ENCODE measurements at places on chromosomes 3 and 15.

DNA sequence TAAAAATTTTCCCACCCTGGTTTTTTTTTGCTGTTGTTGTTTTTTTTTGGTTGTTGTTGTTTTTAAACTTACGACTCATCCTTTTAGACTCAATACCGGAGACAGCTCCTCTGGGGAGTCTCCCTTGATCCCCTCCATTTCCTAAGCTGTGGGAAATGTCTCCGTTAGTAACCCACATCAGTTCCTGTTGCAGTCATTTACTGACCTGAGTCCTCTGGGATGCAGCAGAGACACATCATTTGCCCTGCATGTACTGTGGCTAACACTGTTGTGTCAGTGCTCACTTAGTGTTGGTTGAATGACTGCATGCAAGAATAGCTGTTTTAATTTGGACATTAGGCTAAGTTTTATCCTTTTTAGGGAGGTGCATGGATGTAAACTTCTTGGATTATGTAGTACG is 83.8 kb downstream of the MBNL1 start:
- no peaks in the 10 kb centered on the region for H3K36me3 ChIP-seq
- H3K27me3 ChIP-seq: no peaks in the 10 kb centered on the region
- H3K4me1 ChIP-seq: peaks cover 62% of the 10 kb centered on the region
- no peak for DNase-seq

GRCh38 chr3:27504749-27505148 is 20.6 kb upstream of the SLC4A7 start:
- DNase-seq: no peak
- H3K36me3 ChIP-seq: no peaks in the 10 kb centered on the region
- no peaks in the 10 kb centered on the region for H3K4me1 ChIP-seq
- H3K27me3 ChIP-seq: no peaks in the 10 kb centered on the region

DNA sequence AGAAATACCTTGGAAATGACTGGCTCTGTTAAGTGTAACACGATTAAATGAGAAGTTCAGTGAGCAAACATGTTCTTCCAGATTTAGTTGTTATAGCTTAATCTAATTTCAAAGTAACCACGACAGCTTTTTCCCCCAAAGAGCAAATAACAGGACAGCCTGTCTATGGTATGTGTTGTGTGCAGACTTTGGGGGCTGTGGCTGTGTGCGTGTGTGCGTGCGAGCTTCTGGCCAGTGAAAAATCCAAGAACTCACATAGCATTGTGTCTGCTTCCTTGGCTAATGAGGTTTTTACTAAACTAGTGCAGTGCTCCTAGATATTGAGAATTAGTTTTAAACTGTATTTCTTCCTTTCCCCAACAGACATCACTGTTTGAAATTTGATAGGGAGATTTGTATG is 167.1 kb downstream of the CACNA1D start:
- no peak overlapping the region for H3K27ac ChIP-seq
- H3K4me1 ChIP-seq: no peaks in the 10 kb centered on the region
- H3K36me3 ChIP-seq: no peaks in the 10 kb centered on the region
- H3K27me3 ChIP-seq: no peaks in the 10 kb centered on the region
- no peak overlapping the region for H3K4me3 ChIP-seq

- H3K4me3 ChIP-seq: no peak overlapping the region
- no peaks in the 10 kb centered on the region for H3K4me1 ChIP-seq
- H3K27me3 ChIP-seq: no peaks in the 10 kb centered on the region
Measured at GRCh38 chr3:12924437-12924836, 83.1 kb upstream of the RPL32 start.
